Right atrium auricular region (tissue), 2 donors: ENCODE measurements at places on chromosomes 1 and 21. TPM values are rescaled to one million over a fixed set of nuclear protein-coding genes. Genes with fewer than 3 reads are reported as not detected.

C1orf198 gene
- 115 TPM for total RNA-seq

LEFTY2 gene
- 0.90 TPM for total RNA-seq

NES gene
- total RNA-seq: 134 TPM

RGS13 gene
- total RNA-seq: not detected

AGL gene
- total RNA-seq: 45.4 TPM

ACKR1 gene
- total RNA-seq: 13.3 TPM

SERPINC1 gene
- 0.31 TPM for total RNA-seq

DCST2 gene
- total RNA-seq: not detected

DRAXIN gene
- not detected for total RNA-seq

DNA sequence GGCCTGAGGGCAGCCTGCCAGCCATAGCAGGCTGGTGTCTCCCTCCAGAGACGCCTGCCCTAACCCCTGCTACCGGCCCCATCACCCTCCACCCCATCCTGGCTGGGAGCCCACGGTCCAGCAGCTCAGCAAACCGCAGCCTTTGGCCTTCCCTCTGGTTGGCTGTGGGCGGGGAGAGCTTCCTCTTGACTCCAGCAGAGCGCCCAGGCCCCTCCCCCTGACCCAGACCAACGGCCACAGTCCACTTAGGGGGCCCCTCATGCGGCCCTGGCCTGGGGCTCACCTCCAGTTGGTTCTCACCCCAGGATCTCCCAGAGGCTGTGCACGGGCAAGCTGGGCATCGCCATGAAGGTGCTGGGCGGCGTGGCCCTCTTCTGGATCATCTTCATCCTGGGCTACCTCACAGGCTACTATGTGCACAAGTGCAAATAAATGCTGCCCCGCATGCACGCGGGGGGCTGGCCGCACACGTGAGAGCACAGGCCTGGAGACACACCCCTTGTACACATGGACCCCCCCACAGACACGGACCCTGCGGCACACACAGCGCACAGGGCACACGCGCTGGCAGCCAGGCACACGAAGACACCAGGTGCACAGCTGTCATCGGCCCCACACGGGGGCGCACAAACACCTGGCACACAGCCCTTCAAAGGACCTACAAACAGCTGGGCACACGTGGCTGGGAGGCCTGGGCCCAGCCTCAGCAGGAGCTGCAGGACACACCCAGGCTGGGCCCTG is 3.1 kb downstream of the SMIM1 start:
- DNase-seq: no peak

GRCh38 chr1:175566247-175566646 is 177.1 kb downstream of the TNR start:
- no peak for DNase-seq

DNA sequence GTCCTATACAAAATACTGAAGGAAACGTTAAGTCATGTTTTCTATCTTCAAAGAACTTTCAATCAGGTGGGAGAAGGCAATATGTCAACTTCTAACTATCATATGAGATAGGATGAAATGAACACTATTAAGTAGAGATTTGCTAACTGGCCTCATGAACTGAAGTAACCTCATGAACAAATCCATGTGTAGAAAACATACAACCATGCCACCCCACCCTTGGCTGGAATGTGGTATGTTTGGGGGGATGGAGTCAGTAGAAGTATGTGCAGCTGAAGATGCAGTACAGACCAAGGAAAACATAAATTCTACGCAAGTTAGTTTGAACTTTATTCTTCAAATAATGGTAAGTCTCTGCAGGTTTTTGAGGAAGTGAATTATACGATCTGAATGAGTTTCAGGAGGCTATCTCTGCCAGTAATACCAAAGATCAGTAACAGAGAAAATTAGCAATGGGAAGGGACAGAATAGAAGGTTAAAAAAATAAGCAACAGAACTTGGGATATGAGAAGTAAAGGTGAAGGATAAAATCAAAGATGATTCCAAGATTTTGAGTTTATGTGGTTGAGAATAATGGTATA is 4.5 kb downstream of the TRMT1L start:
- DNase-seq: no peak

DNA sequence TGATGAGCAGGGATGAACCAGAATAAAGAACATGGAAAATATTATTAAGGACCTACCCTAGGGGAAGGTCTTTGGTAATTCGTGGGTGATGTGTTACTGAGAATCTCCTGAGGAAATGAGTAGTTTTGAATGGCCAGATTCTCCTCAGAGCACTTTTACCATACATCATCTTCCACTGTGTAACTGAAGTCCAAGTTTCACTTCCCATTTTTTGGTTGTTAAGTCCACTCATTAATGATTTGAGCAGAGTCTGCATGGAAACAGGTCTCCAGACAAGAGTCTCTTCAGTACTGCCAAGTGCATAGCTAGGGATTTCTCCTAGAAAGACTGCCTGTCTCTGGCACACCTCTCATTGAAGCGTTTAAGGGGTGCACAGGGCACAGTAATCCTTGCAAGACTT is 48.7 kb upstream of the PCP4 start:
- no peak for DNase-seq

GRCh38 chr21:45818904-45819285 is 162.7 kb upstream of the COL6A1 start:
- peak; percentile 32 for DNase-seq

- peak; percentile 94 for DNase-seq
Observed at GRCh38 chr1:21906173-21907078, 30.7 kb downstream of the HSPG2 start.

DNA sequence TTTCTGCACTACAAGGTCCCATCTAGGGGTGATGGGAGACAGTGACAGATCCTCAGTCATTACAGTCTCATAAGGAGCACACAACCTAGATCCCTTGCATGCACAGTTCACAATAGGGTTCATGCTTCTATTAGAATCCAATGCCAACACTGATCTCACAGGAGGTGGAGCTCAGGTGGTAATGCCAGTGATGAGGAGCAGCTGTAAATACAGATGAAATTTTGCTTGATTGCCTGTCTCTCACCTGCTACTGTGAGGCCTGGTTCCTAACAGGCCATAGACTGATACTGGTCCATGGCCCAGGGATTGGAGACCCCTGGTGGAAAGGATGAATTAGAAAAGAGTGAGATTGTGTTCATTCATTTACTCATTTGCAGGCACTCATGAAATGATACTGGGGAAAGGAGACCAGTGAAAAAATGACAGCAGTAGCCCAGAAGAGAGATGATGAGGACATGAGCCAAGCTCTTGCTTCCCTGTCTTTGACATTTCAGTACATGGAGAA is 251.6 kb upstream of the DUSP10 start:
- no peak for DNase-seq

- no peak for DNase-seq
Observed at GRCh38 chr1:22457345-22457744, 5.7 kb downstream of the ZBTB40 start.

- no peak for DNase-seq
Observed at GRCh38 chr1:85330711-85331290, 54.4 kb upstream of the BCL10 start.

DNA sequence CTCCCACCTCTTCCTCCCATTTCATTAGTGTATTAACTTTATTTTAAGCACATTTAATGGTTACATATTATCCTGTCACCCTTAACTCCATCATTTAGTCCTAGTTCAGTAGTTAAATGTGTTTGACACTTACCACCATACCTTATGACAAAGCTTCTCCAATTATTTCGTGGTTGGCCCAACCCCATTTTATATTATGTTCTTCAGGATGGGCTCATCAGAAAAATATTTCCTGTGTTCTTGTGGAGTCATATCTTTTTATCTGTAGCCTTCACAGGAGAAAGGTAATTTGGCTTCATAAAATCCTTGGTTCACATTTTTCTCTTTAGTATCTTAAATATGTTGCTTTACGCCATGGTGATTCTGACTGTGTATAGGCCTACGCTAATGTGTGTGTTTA is 142.3 kb upstream of the COL6A1 start:
- DNase-seq: no peak

DNA sequence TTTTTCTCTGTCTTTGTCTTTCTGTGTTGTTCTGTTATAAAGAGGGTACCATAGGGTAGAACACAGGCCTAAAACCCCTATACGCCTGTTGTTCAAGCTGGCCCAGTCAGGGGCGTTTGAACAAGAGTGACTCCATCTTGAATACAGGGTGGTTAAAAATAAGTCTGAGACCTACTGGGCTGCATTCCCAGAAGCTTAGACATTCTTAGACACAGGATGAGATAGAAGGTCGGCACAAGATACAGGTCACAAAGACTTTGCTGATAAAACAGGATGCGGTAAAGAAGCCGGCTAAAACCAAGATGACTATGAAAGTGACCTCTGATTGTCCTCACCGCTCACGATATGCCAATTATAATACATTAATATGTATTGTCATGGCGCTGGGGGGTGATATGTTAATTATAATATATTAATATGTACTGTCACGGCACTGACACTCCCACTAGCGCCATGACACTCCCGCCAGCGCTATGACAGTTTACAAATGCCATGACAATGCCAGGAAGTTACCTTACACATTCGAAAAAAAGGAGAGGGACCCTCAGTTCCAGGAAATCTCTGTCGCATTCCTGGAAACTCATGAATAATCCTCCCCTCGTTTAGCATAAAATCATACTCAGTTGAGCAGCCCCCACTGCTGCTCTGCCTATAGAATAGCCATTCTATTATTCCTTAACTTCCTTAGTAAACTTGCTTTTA is 58.5 kb upstream of the KLHDC7A start:
- DNase-seq: no peak
